ENCODE measurements at places on chromosomes 13 and 19. TPM values are rescaled to one million over a fixed set of nuclear protein-coding genes. Genes with fewer than 3 reads are reported as not detected.

GRCh38 chr13:79988573-79988972 is 352.4 kb downstream of the SPRY2 start:
- no peak overlapping the region for H3K27ac ChIP-seq
- H3K4me3 ChIP-seq = no peak overlapping the region
- no peaks in the 10 kb centered on the region for H3K27me3 ChIP-seq
- peaks cover 26% of the 10 kb centered on the region for H3K4me1 ChIP-seq
- no peaks in the 10 kb centered on the region for H3K36me3 ChIP-seq
- no peak for DNase-seq

DNA sequence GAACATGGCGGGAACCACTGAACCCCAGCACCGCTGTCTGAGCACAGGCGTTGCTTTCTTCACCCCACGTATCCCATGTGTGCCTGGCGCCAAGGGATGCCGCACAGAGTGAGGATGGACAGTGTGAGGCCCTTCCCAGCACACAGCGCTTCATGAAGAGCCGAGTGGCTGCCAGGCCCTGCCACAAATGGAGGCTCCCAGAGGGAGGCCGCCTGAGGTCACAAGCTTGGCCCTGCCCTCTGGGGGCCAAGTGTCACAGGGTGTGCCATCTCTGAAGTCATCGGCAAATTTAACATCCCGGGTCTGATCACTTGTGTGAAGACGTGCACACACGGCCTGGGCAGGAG is 24.4 kb downstream of the MPND start:
- DNase-seq = no peak
- peaks cover 47% of the 10 kb centered on the region for H3K4me1 ChIP-seq
- no peaks in the 10 kb centered on the region for H3K27me3 ChIP-seq
- peaks cover 2% of the 10 kb centered on the region for H3K36me3 ChIP-seq
- H3K27ac ChIP-seq = no peak overlapping the region

GRCh38 chr19:12331211-12331941 is 2.1 kb downstream of the ZNF563 start:
- H3K4me3 ChIP-seq = no peak overlapping the region
- peaks cover 18% of the 10 kb centered on the region for H3K4me1 ChIP-seq
- peaks cover 5% of the 10 kb centered on the region for H3K36me3 ChIP-seq
- H3K27ac ChIP-seq = no peak overlapping the region
- DNase-seq = no peak
- H3K27me3 ChIP-seq = no peaks in the 10 kb centered on the region

- no peaks in the 10 kb centered on the region for H3K27me3 ChIP-seq
- no peaks in the 10 kb centered on the region for H3K4me1 ChIP-seq
- no peak overlapping the region for H3K4me3 ChIP-seq
- DNase-seq = no peak
Observed at GRCh38 chr13:67308004-67308772, 78.1 kb upstream of the PCDH9 start.

GRCh38 chr13:69094485-69094884 is 1013.1 kb upstream of the ATXN8OS start:
- H3K4me3 ChIP-seq = no peak overlapping the region
- no peaks in the 10 kb centered on the region for H3K4me1 ChIP-seq
- peaks cover 5% of the 10 kb centered on the region for H3K27me3 ChIP-seq
- no peak overlapping the region for H3K27ac ChIP-seq
- H3K36me3 ChIP-seq = no peaks in the 10 kb centered on the region

- H3K27ac ChIP-seq = no peak overlapping the region
- no peaks in the 10 kb centered on the region for H3K4me1 ChIP-seq
- H3K36me3 ChIP-seq = no peaks in the 10 kb centered on the region
- H3K27me3 ChIP-seq = no peaks in the 10 kb centered on the region
- H3K4me3 ChIP-seq = no peak overlapping the region
- DNase-seq = no peak
Observed at GRCh38 chr13:91934354-91934753, 535.9 kb downstream of the GPC5 start.

DNA sequence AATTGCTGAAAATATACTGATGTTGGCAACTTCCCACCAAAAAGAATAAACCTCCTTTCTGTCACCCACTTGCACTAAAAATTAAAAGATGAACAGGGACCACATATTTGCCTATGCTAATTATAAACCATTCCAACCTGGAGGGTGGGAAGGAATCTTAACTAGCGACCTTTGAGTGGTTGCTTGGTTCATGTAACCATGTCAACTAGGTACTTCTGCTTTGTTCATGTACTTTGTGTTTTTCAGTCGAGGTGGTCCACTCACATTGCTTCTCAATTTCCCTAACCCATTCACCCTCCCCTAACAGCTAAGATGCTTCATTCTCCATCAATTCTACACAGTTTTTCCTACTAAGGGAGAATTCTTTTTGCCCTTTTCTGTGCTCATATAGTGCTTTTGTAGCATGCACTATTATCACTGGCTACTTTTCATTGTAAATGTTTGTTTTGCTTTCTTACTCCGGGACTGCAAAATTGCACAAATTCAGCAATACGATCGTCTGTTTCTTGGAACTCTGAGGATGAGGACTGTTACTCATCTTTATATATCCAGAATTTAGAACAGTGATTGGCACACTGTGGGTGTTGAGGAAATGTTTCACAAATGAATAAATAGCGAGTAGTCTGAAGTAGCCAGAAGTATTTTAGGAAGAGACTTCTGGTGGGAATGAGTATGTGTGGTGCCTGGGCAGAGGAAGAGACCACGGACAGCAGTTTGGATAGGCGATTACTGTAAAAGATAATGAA is 187.5 kb downstream of the GPC6 start:
- H3K27me3 ChIP-seq = no peaks in the 10 kb centered on the region
- peak overlapping the region; percentile 36 for H3K4me3 ChIP-seq
- no peak for DNase-seq
- peak overlapping the region; percentile 80 for H3K27ac ChIP-seq

DNA sequence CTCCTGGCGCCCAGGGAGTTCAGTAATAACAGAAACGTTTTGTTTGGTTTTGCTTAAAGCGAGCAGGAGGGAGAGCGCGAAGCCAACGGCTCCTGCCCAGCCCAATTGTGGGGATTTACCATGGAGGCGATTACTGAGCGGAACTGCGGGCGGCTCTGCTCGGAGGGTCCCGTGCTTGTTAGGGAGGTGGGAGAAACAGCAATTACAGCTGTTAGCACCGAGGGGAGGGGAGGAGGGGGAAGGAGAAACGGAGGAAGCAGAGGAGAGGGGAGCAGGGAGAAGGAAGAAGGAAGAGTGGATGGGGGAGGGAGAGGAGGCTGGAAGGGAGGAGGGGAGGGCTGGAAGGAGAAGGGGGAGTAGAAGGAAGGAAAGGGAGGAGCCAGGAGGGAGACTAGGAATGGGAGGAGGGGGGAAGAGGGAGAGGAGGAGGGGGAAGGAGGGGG is 7.7 kb upstream of the ONECUT3 start:
- no peak for DNase-seq
- H3K4me3 ChIP-seq = no peak overlapping the region
- no peaks in the 10 kb centered on the region for H3K36me3 ChIP-seq
- no peak overlapping the region for H3K27ac ChIP-seq

DNA sequence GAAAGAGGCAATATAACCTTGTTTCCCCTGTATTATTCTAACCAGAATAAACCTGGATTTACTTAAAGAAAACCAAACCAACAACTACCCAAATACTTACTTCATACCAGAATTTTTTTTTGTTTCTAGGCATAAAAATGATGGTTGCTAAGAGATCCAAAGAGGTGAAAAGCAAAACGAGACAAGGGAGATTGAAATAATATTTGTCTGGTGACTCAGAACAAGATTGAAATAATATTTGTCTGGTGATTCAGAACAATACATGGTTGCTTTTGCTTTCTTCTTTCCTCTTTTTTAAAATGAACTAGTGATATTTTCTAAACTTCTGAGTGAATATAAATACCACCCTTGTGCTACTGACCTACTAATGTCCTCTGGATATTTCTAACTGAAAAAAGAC is 592.9 kb downstream of the KCTD12 start:
- no peak overlapping the region for H3K4me3 ChIP-seq
- H3K27me3 ChIP-seq = peaks cover 8% of the 10 kb centered on the region
- peak overlapping the region; percentile 83 for H3K27ac ChIP-seq
- peaks cover 19% of the 10 kb centered on the region for H3K4me1 ChIP-seq
- H3K36me3 ChIP-seq = no peaks in the 10 kb centered on the region
- no peak for DNase-seq

The ZNF83 gene
- total RNA-seq = 55.6 TPM

The IGLON5 gene
- not detected for total RNA-seq

- no peak overlapping the region for H3K27ac ChIP-seq
- H3K36me3 ChIP-seq = no peaks in the 10 kb centered on the region
- H3K4me1 ChIP-seq = no peaks in the 10 kb centered on the region
- H3K27me3 ChIP-seq = no peaks in the 10 kb centered on the region
Observed at GRCh38 chr13:96248996-96249395, 159.1 kb downstream of the HS6ST3 start.

The DACH1 gene
- total RNA-seq = 0.34 TPM

DNA sequence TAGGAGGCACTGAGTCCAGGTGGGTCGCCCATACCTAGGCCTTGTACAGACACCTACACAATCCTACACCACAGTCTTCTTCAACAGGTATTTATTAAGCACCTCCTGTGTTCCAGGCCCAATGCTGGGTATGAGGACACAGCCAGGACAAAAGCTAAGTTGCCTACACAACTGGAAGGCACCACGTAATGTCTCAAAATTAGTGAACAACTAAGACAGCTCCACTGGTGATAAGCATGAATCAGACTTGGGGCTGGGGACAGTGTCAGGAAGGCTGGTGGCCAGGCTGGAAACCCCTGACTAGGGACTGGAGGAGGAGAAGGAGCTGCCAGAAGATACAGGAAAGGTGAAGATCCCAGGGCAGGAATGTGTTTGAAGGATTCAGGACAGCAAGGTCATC is 2.4 kb downstream of the SMIM24 start:
- DNase-seq = no peak
- no peaks in the 10 kb centered on the region for H3K4me1 ChIP-seq
- H3K27me3 ChIP-seq = peaks cover 9% of the 10 kb centered on the region
- H3K36me3 ChIP-seq = no peaks in the 10 kb centered on the region
- no peak overlapping the region for H3K27ac ChIP-seq
- no peak overlapping the region for H3K4me3 ChIP-seq

- DNase-seq = peak; percentile 88
- peak overlapping the region; percentile 64 for H3K4me3 ChIP-seq
- peaks cover 41% of the 10 kb centered on the region for H3K4me1 ChIP-seq
- no peaks in the 10 kb centered on the region for H3K36me3 ChIP-seq
- H3K27me3 ChIP-seq = no peaks in the 10 kb centered on the region
- peak overlapping the region; percentile 99 for H3K27ac ChIP-seq
Observed at GRCh38 chr19:31127134-31127967, 221.9 kb downstream of the TSHZ3 start.

The ZNF665 gene
- total RNA-seq = 5.1 TPM
